ENCODE measurements at places on chromosomes 1 and 21.

DNA sequence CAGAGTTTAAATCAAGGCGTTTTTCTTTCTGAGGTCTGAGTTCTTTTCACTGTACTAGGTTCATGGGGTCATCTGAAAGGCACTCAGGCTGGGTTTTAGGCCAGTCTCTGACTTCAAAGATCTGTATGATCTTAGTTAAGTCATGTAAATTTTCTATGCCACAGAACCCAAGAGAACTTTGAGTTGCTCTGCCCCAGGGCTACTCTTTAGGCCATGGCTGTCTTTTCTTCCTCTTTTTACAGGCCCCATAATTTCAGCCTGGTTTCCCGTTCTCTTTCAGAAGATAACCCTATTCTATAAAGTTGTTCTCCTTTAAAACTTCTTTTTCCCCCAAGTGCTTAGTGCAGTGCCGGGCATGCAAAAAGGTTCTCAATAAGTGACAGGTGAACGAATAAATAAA, 26.1 kb downstream of the METTL13 start:
- DNase-seq: no peak

GRCh38 chr1:174902531-174903099, 97.1 kb upstream of the CACYBP start:
- no peak for DNase-seq

DNA sequence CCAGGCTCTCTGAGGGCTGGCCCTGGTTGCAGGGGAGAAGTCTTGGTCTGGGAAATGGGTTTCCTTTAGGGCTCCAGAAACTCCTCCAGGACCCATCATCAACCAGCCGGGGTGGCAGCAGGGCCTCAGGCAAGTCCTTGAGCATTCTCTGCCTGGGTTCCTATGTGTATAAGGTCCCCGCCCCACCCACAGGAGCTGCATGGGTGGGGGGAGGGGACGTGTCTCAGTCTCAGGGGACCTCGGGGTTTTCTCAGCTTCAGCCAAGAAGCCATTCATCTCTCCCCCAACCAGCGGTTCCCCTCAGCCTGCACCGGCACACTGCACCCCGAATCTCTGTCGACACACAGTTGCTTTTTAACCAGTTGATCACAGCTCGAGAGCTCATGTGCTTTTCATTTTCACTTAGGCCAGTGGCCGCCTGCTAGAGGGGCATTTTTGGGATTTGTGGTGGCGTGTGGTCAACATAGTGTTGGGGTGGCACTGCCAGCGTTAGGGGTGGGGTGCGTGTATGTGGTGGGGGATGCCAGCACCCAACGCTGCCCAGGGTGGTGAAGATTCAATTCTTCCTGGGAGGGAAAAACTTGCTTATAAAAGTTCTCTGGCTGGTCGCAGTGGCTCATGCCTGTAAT, 6.5 kb downstream of the RUNX3 start:
- DNase-seq: no peak

- no peak for DNase-seq
These were observed 2.6 kb downstream of the PRELP start for GRCh38 chr1:203478231-203478630.
